ENCODE measurements at places on chromosomes 1 and 21.

- no peak for DNase-seq
Observed at GRCh38 chr21:41482301-41482700, 25.7 kb downstream of the TMPRSS2 start.

GRCh38 chr1:229396585-229397206 is 37.2 kb downstream of the ACTA1 start:
- no peak for DNase-seq

DNA sequence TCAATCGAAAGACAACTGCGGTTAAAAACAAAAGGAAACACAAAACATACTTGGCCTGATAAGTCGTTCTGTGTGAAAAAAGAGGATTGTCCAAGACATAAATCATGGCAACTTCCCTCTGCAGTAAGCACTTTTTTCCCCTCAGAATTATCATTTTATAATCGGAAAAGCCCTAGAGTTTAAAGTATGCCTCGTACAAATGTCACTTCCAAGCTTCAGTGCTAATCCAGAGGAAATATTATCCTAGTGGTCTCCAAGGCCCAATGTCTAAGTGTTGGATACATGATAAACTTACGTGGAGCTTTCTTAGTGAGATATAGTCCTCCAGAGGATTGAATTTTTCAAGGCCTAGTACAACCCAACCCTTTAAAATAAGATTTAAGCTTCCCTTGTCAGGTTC is 11.2 kb upstream of the NTMT2 start:
- DNase-seq: no peak

- DNase-seq: no peak
Observed at GRCh38 chr1:114550336-114550735, 31.1 kb downstream of the BCAS2 start.

DNA sequence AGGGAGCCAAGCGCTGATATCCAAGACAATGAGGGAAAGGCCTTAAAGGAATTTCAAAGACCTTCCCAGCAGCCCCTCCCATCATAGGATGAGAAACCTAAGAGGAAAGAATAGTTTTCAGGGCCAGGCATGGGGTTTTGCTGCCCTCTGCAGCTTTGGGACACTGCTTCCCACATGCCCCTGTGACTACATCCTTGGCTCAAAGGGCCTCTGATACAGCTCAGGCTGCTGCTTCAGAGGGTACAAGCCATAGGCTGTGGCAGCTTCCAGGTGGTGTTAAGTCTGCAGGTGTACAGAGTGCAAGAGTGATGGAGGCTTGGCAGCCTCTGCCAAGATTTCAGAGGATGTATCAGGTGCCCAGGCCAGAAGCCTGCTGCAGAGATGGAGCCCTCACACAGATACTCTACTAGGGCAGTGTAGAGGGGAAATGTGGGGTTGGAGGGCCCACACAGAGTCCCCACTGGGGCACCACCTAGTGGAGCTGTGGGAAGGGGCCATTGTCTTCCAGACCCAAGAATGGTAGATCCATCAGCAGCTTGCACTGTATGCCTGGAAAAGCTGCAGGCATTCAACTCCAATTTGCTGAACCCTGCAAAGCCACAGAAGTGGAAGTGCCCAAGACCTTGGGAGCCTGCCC is 125.8 kb downstream of the SLC45A1 start:
- no peak for DNase-seq

- peak; percentile 78 for DNase-seq
Observed at GRCh38 chr1:39576016-39576657, 453 bp downstream of the PABPC4 start.

GRCh38 chr1:158806916-158807536 is 24.1 kb upstream of the MNDA start:
- DNase-seq: peak; percentile 8

GRCh38 chr1:1063261-1063944 is 10.7 kb downstream of the RNF223 start:
- no peak for DNase-seq

DNA sequence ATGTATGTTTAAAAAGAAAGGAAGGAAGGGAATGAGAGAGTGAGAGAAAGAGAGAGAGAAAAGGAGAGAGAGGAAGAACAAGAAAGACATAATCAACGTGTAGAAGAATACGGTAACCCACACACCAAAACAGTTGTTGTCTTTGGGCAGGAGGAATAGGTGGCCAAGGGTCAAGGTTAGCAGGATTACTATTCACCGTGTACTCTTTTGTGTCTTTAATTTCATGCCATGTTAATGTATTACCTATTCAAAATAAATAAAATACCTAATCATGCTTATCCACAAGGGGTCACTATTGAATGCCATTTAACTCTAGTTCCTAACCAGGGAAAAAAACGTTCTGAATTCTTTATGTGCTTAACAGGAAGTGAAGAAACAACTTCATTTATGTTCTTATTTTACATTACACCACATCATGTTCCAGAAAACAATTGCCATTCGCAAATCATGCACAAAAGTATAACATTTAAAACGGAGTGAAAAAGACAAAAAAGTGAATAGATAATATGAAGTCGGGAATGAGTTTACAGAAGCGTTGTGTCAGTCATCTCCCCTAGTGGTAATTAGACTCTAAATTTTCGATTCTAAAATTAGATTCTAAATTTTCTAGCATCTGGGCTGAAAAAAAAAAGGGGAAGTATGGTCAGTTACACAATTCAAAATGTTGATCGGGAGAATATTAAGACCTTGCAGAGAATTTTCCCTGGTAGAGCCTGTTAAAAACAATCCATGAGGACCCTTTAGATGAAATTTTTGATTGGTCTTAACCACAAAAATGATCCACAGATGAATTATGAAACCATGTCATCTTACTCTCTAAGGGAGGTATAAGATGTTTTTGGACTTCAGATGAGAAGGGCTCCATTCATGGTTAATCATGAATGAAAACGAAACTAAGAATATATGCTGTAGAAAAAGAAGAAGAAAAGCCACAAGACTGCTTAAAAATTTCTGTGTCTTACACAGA is 700 bp upstream of the KMO start:
- peak; percentile 55 for DNase-seq

DNA sequence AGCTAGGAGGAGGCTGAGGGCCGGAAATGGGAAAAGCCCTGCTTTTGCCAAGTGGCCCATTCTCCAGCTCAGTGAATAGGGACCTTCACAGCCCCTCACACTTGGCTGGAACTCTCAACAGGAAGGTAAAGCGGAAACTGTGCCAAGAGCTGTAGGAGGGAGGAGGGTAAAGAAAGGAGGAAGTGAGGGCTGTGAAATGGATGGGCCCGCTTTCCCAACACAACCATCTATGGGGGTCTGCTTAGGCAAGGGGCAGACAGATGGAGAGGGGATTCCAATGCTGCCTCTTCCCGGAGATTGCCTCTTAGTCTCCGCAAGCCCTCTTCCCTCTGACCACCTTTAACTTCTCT is 5.2 kb downstream of the INKA2 start:
- DNase-seq: no peak

DNA sequence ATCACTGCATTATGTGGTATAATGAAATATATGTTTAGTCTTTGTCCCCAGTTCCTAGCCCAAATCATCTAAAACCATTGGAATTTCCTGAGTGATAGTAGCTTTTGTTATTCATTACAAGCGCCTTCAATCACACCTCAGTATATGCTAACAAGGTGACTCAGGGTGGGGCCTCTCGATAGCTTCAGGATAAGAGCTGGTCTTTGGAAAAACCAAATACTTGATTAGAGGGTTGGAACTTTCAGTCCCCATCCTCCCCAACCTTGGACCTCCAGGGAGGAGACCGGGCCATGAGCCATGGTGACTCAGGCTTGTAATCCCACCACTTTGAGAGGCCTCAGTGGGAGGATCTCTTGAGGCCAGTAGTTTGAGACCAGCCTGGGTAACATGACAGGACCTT is 5.1 kb upstream of the BRDT start:
- no peak for DNase-seq

- no peak for DNase-seq
Observed at GRCh38 chr1:61271412-61271789, 189.0 kb downstream of the NFIA start.

DNA sequence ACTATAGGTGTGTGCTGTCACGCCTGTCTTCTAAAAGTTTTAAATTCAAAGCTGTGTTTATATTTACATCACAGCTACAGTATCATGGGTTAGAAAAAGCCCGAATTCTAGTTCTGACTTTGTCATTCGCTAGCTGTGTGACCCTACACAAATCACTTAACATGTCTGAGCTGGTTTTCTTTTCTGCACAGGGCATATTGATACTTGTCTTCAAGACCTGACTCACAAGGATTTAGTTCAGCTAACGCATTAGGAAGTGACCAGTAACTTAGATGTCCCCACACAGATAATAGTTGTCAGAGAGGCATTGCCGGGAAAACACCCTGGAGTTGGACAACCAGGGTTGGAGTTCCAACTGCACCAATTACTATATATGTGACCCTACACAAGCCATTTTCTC is 25.9 kb downstream of the GIPC2 start:
- DNase-seq: no peak

DNA sequence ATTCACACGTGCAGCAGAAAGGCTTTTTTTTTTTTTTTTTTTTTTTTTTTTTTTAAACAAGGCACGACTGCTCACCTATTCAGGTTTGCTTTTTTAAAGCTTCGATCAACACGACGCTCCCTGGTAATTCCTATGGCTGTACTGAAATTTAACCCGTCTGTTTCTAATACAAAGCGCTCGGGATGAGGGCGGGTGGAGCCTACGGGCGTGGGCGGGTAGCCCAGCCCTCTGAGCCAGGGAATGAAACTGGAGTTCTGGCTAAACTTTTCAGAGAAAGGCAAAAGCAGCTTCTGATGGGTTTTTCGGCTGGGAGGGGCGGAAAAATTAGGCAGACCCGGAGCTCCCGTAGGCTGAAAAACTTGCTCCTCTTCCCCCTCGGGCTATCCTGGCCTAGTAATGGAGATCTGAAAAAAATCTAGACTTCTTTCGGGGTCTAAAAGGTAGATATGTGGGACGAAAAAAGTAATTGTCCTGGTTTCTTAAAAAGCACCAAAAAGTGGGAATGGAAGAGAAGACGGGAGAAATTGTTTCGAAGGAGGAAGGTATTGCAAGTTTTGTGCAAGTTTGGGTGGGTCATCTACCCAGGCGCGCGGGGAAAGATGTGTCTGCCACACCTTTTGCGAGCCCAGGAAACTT is 7.4 kb downstream of the NR5A2 start:
- peak; percentile 76 for DNase-seq

DNA sequence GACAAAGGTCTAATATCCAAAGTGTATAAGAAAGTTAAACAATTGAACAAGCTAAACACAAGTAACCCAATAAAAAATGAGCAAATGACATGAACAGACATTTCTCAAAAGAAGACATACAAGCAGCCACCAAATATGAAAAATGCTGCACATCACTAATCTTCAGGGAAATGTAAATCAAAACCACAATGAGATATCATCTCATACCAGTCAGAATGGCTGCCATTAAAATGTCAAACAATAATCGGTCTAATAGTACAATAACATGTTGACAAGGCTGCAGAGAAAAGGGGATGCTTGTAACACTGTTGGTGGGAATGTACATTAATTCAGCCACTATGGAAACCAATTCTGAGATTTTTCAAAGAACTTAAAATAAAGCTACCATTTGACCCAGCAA is 264.1 kb downstream of the AKT3 start:
- DNase-seq: no peak

DNA sequence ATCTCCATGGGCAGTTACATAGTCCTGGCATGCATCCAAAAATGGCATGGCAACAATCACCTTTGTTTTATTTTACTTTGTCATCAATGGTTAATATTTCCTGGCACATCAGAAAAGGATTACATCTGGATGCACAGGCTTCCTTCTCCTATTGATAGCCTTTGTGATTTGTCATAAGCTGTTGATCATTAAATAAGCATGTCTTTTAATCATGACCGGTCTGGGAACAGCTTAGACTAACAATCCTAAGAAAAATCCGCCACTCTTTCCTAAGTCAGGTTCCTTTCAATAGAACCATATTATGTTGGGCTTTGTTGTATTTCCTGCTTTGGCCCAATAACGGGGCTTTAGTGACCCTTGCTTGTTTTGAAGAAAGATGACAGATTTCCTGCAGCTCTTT is 330.6 kb downstream of the DUSP10 start:
- no peak for DNase-seq

GRCh38 chr1:67939942-67940341 is 106.7 kb upstream of the GNG12 start:
- DNase-seq: no peak

Data from GM03348 (cell line).